GM03348 (cell line): ENCODE measurements at places on chromosomes 1 and 21.
A peak's percentile ranks its signal among the peaks of the same experiment; 100 is the strongest.

- DNase-seq = peak; percentile 44
Observed at GRCh38 chr21:27831816-27832569, 865.1 kb upstream of the ADAMTS5 start.

- DNase-seq = peak; percentile 26
Observed at GRCh38 chr1:94660994-94661393, 119.4 kb upstream of the F3 start.

GRCh38 chr21:36188081-36188681 lies 31.6 kb downstream of the DOP1B start:
- no peak for DNase-seq

- no peak for DNase-seq
Observed at GRCh38 chr21:26761174-26761915, 83.9 kb downstream of the ADAMTS1 start.

DNA sequence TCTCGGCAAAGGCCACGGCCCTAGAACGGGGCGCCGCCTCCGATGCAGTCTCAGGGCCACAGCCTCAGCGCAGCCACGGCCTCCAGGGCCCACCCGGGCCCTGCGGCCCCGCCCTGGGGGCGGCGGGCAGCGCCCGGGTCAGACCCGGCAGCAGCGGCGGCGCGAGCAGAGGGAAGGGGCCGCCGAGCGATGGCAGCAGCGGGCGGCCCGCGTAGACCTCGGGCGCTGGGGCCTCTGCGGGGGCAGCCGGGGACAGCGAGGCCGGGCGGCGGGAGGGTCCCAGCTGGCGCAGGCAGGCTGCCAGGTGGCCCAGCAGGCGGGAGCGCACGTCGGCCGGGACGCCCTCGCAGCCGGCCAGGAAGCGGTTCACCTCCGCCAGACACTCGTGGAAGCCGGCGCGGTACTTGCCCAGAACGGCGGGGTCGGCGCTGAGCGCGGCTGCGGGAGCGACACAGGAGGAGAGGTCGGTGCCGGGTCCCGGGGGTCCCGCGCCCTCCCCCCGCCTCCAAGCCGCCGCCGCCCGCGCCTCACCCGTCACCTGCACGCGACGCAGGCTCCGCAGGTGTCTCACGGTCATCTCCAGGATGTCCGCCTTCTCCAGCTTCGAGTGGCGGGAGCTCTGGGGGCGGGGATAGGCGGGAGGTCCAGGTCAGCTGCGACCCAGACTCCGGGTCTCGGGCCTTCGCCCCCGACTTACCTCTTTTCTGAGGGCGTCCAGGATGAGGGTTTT lies 737 bp downstream of the HES4 start:
- DNase-seq = peak; percentile 54

DNA sequence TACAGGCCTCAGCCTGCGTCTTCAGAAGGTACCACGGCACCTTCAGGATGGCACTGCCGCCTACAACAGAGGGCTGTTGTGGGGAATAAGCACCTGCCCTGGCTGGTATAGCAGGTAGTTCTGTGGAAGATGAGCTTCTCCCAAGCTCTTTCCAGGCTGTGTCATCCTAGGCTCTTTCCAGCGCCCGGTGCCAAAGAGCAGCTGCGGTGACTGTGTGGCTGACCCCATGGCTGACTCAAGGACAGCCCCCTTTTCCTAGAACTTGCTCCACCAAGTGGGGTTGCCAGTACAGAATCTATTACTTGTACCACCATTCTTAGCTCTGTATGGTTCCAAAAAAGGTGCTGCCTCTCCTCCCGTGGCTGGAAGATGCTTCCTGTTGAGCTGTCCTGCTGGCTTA lies 21.9 kb upstream of the EVA1B start:
- DNase-seq = no peak

DNA sequence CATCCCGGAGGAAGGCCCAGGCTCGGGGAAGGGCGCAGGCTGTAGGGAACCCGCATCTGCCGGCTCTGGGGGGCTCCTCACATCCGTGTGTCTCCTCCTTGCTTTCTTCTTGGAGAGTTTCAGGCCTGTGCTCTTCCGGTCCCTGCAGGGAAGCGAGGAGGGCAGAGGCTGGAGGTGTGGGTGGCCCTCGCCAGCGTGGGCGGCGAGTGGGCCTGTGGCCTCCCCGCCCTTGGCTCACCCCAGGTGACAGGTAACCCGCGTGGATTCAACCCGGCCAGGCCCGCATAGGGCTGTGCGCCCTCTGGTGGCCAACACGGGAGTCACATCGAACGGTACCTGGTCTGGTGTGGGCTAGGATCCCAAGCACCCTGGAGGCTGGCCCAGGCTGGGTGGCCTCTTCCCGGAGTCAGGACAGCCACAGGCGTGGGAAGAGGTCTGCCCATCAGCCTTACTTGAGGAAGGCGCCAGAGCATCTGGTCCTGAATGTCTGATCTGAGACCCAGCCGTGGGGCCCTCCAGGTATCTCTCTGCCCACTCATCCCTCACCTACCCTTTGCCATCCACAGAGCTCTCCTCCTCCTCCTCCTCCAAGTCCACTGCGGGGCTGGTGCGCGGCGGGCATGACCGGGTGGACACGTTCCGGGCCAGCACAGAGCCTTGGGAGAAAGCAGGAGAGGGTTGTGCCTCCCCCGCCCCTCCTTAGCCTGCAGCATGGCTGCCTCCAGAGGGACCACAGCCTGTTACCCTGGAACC lies 9.6 kb upstream of the TNFRSF25 start:
- peak; percentile 86 for DNase-seq

GRCh38 chr1:183966487-183966886 lies 71.0 kb downstream of the COLGALT2 start:
- DNase-seq = no peak

DNA sequence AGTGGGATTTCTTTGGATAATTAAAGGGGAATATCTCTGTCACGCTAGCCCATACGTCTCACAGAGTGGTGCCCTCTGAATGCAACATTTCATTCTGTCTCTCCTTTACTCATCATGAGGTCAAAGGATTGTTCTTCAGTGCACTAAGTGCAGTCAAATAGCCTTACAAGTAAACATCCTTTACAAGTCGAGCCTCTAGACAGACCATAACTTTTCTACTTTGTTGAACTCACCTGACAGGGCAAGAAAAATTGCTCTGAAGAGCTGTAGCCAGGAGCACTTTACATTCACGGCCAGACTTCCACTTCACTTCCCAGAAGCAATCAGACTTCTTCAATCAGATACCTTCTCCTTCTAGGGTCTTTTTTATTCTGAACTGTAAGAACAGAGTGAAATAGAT lies 768.0 kb upstream of the TMPRSS15 start:
- DNase-seq = no peak

DNA sequence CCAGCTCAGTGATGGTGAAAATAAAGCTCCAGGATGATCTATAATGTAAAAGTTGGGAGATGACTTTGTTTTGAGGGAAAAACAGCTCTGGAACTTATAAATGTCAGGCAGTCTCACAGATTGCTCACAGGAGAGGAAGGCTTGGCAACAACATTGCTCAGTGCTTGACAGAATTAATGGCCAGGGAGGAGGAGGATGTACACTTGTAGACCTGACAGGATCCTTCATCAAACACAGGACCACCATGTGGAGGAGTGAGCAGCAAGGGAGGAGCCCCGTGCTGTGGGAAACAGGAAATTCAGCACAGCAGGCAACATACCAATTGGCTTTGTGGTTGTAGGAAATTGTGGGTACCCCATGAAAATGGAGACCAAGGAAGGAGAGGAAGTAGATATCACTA lies 291.8 kb upstream of the CAMK1G start:
- no peak for DNase-seq

DNA sequence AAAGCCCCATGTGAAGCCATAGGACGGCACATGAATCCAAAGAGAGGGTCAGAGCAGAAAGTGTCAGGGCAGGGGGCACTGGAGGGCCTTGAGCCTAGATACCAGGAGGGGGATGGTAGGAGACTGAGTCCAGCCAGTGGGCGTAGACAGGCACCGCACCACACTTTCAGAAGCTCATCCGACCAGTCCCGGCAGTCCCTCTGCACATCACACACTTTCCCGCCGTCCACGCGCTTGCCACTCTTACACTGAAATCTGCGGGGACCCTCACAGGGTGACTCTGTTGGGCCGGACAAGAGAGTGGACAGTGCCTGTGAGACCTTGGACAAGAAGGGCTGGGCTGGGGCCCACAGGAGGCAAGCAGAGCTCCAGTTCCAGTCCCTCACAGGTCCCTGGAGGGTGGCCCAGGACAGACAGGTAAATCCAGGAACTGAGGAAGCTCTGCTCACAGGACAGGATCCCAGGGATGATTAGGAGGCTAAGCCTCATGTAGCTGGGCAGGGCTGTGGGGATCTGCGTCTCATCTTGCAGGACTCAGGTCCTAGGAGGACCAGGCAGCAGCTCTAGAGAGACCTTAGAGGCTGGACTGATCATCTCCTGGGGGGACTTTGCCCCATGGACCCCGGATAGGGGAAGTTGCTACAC lies 36.3 kb upstream of the MAGOH start:
- no peak for DNase-seq

DNA sequence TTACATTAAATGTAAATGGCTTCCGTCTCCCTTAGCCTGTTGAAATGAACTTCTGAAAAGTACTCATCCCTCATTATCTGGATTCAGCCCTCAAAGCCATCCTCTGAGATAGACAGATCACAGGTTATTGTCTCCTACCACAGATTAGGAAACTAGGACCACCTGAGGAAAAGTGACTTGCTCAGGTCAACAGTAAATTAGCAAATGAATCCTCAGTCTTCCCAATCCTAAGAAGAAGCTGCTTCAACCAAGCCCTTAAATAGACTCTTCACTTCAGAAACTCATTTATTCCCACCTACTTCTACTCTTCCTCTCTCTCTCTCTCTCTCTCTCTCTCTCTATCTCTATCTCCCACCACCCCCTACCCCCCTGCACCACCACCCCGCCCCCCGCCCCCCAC lies 152.3 kb downstream of the DMRTA2 start:
- DNase-seq = no peak

GRCh38 chr1:15492596-15492995 lies 16.7 kb downstream of the CELA2B start:
- DNase-seq = no peak

GRCh38 chr1:33081554-33082305 lies 777 bp downstream of the AZIN2 start:
- DNase-seq = peak; percentile 31

DNA sequence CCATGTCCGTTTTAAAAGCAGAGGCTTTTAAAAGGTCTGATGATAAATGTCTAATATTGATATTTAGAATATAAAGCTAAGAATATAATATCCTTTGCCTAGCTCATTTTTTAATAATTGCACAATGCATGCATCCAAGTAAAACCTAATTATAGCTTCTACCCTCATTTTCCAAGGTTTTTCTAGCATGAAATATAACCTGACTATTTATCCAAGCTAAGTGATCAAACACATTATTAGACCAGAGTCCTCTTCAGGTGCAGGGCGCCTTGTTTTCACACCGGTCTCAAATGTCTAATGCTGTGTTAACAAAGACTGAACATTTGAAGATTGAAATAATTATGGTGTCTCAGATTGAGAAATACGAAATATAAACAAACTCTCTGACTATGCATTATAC lies 648.9 kb upstream of the CXADR start:
- DNase-seq = no peak

DNA sequence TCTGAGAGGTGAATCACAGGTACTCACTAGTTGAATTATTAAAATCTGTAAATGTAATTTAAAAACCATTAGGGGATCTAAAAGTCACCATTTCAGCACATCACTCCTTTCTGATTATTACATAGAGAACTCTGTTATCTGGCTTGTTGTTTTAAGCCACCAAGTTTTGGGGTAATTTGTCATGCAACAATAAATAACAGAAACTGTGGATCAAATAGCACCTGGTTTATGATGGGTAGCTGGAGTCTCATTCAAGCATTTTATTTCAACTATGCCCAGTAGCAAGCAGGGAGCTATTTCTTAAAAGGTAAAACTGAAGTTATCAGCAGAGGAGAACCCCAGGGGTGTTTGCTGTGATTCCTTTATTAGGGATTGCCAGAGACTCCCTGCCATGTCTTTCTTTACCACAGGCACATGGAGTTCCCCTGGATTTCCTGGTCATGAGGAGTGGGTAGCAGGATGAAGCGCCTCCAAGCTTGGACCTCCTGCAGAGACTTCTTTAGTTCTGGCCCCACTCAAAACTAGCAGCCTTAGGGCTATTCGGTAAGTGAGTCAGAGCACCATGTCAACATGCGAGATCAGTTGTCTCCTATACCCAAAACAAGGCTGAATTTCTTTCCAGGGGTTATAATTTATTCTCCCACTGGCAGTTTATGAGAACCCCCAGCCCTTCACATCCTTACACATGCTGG lies 179.2 kb downstream of the GIPC2 start:
- no peak for DNase-seq

- no peak for DNase-seq
Observed at GRCh38 chr1:152728986-152729385, 21.0 kb downstream of the LCE4A start.

- DNase-seq = no peak
Observed at GRCh38 chr1:87549738-87550137, 221.1 kb downstream of the LMO4 start.

GRCh38 chr21:46151261-46151988 lies 4.0 kb downstream of the FTCD start:
- no peak for DNase-seq

GRCh38 chr1:208009706-208010444 lies 99.0 kb upstream of the CD34 start:
- no peak for DNase-seq

DNA sequence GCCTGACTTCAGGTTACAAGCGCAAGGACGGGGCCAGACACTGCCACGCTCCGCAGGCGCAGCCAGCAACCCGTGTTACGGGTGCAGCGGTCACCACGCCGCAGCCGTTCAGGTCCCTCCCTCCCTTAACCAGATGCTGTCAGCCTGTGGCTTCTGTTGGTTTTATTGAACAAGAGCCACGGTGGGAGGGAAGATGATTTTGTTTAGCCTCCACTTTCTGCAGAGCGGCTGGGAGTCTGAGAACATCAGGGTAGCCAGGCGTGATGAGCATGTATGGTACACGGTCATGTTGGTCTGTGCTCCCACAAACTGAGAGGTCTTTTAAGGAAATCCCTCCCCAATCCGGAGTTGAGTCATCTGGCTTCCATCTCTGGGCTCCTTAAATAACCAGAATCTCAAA lies 18.5 kb upstream of the ADARB1 start:
- peak; percentile 72 for DNase-seq

DNA sequence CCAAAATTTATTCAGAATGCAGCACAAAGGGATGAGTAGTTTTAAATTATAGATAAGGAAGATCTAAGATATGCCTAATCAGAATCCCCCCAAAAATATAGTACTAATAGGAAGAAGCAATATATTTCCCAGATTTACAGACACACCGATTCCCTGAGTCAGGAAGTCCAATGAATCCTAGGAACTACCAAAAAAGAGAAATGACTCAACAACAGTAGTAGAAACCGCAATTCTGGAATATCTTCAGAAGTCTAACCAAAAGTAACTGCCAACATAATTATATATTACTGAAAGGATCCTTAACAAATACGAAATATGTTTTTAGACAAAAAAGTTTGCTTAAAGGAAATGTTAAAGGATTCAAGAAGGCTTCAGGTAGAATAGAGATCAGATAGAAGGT lies 10.3 kb downstream of the AHCTF1 start:
- no peak for DNase-seq

GRCh38 chr1:171366085-171366484 lies 52.1 kb downstream of the FMO4 start:
- no peak for DNase-seq

DNA sequence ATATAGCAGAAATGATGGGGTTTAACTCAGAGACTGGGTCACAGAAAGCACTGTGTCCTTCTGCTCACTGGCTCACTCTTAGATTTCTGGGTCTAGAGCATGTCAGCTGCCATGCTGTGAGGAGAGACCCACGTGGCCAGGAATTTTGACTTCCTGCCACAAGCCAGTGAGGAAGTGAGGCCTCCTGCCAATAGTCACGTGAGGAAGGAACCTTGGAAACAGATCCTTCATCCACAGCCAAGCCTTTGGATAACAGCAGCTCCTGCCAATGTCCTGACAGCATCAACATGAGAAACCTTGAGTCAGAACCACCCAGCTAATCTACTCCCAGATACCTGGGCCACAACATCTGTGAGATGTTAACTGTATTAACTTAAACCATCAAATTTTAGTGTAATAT lies 114.5 kb upstream of the PLPPR5 start:
- DNase-seq = no peak
